Stimulated activated CD8-positive, alpha-beta memory T cell treated with anti-CD3 and anti-CD28 coated beads, Interleukin-2, amount 100 ng/mL, for 1 hour (primary cell): ENCODE measurements at places on chromosomes 3 and 15.

DNA sequence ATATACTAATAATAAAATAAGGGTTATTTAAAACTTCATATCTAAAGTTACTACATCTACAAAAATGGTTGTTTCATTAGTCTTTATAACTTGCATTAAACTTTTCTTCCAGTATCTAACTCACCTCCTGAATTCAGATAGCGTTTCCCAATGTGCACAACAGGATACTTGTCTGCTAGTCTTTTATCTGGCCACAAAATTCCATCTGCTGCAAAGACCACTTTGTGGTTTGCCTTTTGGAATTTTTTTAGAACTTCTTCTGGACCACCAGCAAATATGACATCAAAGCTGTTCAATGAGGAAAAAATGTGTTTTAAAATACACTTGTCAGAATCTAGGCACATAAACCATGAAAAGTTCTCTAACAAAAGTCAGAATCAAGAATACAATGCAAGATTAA, 50.8 kb downstream of the PLOD2 start:
- no peak for DNase-seq

- DNase-seq = peak; percentile 64
Observed at GRCh38 chr3:50192689-50193141, 1.3 kb downstream of the GNAT1 start.

- no peak for DNase-seq
Observed at GRCh38 chr15:81299630-81300273, 24.2 kb downstream of the STARD5 start.

DNA sequence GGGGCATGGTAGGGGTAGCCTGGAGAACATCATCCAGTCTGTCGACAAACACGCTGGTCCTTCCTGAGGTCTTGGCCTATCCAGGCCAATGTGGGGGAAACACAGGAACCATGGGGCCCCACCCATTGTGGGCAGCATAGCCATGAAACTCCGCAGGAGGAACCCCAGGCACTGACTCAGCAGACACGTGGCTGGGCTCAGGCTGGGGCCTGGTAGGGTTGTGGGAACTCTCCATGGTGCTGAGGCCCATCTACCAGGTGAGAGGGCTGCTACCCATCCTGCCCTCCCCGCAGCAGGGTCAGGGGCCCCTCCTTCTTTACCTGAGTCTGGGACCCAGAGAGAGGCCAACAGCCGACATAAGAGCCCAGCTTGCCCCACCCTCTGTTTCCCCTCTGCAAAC, 22.6 kb upstream of the CACNA2D2 start:
- no peak for DNase-seq

DNA sequence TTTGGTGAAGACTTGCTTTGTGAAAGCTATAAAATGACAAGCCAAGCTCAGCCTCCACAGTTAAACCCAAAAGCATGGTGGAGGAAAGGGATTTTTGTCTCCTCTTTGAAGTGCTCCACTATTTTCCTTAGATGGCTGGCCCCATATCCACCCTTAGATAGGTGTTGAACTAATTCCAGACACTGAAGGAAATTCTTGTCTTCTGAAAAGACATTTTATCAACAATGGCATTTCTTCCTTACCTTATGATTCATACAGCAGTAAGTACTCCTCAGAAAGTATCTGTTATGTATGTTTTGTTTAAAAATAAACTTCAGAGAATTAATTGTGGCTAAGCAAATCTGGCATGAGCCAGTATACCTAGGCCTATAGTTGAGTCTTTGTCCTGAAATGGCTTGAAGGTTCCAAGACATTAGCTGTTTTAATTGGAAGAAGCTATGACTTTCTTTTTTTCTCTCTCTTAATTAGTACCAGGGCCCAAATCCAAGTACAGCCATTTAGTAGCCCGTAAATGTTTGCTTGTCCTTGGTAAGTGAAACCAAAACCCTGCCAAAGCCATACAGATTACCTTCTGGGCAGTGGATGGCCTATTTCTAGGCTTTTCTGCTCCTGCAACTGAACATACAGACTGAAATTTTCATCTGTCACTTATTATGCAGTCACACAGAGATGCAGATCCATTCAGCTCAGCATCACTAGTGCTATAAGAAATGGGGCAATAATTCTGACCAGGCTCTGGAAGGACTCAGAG, 5.1 kb upstream of the BFSP2 start:
- DNase-seq = no peak

GRCh38 chr3:32296251-32297204, 58.0 kb downstream of the CMTM8 start:
- DNase-seq = peak; percentile 29

DNA sequence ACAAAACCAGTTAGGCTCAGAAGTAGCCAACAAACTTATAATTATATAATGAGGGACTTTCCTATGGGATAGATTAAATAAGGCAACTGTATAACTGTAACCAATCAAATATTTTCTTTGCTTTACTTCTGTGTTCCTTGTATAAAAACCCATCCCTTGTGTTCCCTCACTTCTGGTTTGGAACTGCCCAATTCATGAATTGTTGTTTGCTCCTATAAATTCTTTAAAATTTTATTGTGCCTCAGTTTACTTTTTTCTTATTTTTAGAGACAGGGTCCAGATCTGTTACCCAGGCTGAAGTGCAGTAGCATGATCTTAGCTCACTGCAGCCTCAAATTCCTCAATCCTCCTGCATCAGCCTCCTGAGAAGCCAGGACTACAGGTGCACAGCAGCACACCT, 155.7 kb downstream of the SMAD6 start:
- DNase-seq = no peak

DNA sequence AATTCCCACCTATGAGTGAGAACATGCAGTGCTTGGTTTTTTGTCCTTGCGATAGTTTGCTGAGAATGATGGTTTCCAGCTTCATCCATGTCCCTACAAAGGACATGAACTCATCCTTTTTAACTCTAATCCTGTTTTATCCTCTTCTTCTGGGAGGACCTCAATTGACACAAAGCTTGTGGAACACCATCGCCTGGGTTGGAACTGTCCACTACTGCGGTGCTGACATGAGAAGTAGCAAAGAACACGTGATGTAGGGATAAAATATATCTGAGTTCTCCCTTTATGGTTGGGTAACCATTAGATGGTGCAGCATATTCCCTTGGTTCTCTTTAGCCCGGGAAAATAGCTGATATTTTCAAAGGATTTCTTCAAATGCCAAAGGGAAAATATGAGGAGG, 105.3 kb upstream of the TOPAZ1 start:
- no peak for DNase-seq

DNA sequence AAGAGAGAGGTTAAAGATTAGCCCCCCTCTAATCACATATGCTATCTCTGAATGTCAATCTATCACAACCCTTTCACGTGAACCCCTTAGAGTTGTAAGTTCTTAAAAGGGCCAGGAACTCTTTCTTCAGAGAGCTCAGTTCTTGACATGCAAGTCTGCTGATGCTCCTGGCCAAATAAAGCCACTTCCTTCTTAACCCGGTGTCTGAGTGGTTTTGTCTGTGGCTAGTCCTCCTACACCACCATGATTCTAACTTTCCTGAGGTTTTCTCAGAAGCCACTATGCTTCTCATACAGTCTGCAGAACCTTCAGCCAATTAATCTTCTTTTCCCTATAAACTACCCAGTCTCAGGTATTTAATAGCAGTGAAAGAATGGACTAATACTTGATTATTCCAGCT, 231.1 kb upstream of the CNTN6 start:
- no peak for DNase-seq

DNA sequence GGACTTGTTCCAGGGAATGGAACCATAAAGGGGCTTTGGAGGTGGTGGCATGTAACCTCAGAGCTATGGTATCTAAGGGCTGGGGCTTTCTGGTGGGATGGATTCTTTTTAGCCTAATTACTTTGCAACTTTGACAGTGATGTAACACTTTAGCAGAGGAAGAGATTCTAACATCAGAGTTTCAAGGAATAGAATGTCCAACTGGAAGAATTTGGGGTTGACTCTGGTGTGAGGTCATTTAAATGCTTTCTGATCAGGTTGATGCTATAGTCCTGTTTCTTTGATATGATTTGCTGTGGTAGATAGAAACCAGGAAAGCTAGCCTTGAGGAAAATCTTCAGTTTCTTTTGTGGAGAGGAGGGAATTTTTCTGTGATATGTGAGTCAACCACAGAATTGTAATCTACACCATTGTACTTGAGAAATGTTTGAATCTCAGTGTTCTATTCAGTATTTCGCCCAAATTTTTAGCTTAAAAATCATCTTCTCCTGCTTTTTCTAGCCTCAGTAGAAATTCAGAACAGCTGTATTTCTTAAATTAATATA, 40.0 kb downstream of the ATP2C1 start:
- no peak for DNase-seq

DNA sequence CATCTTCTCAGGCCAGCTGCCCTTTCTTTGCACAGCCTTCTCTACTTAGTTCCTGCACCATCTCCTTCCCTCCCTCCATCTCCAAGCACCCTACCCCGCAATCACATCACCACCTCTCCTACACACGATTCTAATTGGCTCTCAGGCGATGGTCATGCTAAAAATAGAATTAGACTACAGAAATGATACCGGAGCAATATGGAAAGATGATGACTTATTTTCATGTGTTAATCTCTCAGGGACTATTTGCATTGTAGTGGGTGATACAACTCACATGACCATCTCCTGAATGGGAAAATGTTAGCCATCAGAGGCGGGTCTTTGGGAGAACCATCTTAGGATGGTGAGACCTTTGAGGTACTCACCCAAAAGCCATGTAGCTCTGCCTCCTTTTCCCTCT, 54.7 kb upstream of the PPARG start:
- DNase-seq = no peak
